ENCODE measurements at places on chromosomes 7 and 10.

- H3K4me1 ChIP-seq: no peaks in the 10 kb centered on the region
- H3K36me3 ChIP-seq: peaks cover 2% of the 10 kb centered on the region
- H3K27ac ChIP-seq: no peak overlapping the region
- H3K4me3 ChIP-seq: no peak overlapping the region
Measured at GRCh38 chr7:102211590-102212550, 74.8 kb upstream of the SH2B2 start.

GRCh38 chr7:17444673-17445072 is 146.2 kb downstream of the AHR start:
- no peaks in the 10 kb centered on the region for H3K27me3 ChIP-seq
- H3K4me1 ChIP-seq: no peaks in the 10 kb centered on the region
- no peak for DNase-seq
- H3K27ac ChIP-seq: no peak overlapping the region
- no peaks in the 10 kb centered on the region for H3K36me3 ChIP-seq

DNA sequence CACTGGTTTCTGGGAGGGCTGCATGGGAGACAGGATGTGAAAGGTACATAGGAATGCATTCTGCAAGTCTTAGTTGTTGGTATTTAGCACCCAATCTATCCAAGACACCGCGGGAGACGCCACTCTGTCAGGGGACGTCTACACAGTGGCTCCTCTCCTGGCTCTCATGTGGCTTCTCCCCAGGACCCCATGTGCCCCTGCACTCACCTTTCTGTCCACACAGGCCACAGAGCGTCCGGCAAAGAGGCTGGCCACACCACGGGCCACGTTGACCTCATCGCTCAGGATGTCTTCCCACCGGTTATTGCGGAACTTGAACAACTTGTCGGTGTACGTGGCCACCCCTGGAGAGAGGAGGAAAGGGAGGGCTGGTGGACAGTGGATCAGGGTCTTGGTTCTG is 73.4 kb downstream of the GOLGA7B start:
- no peak overlapping the region for H3K27ac ChIP-seq
- peaks cover 3% of the 10 kb centered on the region for H3K27me3 ChIP-seq
- no peaks in the 10 kb centered on the region for H3K36me3 ChIP-seq
- H3K4me3 ChIP-seq: no peak overlapping the region

DNA sequence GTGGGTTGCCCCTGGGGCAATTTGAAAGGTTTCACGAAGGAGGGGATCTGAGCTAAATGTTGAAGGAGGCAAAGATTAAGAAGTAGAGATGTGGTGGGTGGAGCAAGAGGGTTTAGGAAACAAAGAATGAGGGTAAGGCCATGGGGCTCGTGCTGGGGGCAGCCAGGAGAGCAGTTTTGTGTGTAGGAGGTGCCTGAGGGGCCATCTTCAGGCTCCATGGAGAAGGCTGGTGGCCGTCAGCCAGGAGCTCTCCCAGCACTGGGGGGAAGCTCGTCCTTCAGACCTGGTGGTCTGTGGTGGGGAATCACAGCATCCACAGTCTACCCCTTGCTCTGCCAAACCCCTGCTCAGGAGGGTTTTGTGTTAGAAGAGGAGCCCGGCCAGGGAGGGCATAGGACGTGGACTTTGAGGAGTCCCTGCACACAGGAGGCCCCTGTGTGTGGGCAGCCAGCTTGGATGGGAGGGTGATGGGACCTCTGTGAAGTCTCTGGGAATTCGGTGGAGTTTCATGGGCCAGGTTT is 11.8 kb upstream of the CXCL12 start:
- H3K27ac ChIP-seq: no peak overlapping the region
- no peaks in the 10 kb centered on the region for H3K36me3 ChIP-seq
- no peaks in the 10 kb centered on the region for H3K27me3 ChIP-seq
- no peaks in the 10 kb centered on the region for H3K4me1 ChIP-seq
- H3K4me3 ChIP-seq: no peak overlapping the region
- DNase-seq: no peak

Data from natural killer cell (primary cell).